ENCODE measurements at places on chromosomes 3 and 15. TPM values are rescaled to one million over a fixed set of nuclear protein-coding genes. Genes with fewer than 3 reads are reported as not detected.

PARP15 gene
- 4.4 TPM for total RNA-seq

SERP1 gene
- total RNA-seq = 162 TPM

SCAANT1 gene
- not detected for total RNA-seq

CHST2 gene
- total RNA-seq = 53.3 TPM

GRIP2 gene
- 1.1 TPM for total RNA-seq

MBD4 gene
- total RNA-seq = 49.8 TPM

TAGLN3 gene
- total RNA-seq = 0.89 TPM

GHRL gene
- 7.6 TPM for total RNA-seq

GYG1 gene
- total RNA-seq = 41.8 TPM

FBLN2 gene
- total RNA-seq = 43.4 TPM

ANKRD34C gene
- total RNA-seq = not detected

NPAP1 gene
- 0.34 TPM for total RNA-seq

ADAMTS17 gene
- total RNA-seq = 6.6 TPM

TMEM207 gene
- not detected for total RNA-seq

POLG gene
- total RNA-seq = 51.2 TPM

ALG1L2 gene
- total RNA-seq = 0.80 TPM

NR2F2 gene
- total RNA-seq = 41.9 TPM

MEGF11 gene
- total RNA-seq = 0.82 TPM

CCR9 gene
- total RNA-seq = not detected

PTPN23 gene
- total RNA-seq = 52.3 TPM

TMC3 gene
- 0.03 TPM for total RNA-seq

LMAN1L gene
- total RNA-seq = 0.31 TPM

DNAJC13 gene
- total RNA-seq = 132 TPM

NIPA2 gene
- total RNA-seq = 38.3 TPM

Data from lung (tissue), 17 donors.